ENCODE measurements at places on chromosomes 12 and 14.

- no peak for DNase-seq
Measured at GRCh38 chr12:90058704-90059103, 350.1 kb upstream of the ATP2B1 start.

GRCh38 chr12:1806301-1807086, 13.9 kb upstream of the LRTM2 start:
- peak; percentile 24 for DNase-seq

DNA sequence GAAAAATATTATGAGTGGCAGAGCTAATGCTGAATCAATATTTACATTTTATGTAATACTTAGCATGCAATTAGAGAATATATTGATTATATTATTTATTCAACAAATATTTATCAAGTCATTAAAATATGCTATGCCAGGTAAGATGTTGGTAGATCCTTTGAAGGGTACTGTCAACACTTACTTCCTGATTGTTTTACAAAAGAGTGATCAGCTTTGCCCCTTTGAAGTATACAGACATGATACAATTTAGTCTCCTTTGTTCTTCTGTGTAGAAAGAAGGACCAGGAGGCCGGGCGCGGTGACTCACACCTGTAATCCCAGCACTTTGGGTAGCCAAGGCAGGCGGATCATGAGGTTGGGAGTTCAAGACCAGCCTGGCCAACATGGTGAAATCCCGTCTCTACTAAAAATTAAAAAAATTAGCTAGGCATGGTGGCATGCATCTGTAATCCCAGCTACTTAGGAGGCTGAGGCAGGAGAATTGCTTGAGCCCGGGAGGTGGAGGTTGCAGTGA, 73.9 kb upstream of the IFNG-AS1 start:
- no peak for DNase-seq

GRCh38 chr14:75854111-75854799, 127.5 kb downstream of the TGFB3 start:
- DNase-seq: no peak

- DNase-seq: no peak
Measured at GRCh38 chr12:53340398-53340797, 4.2 kb upstream of the SP7 start.

- DNase-seq: no peak
Measured at GRCh38 chr12:107318806-107319532, 225.6 kb upstream of the CRY1 start.

DNA sequence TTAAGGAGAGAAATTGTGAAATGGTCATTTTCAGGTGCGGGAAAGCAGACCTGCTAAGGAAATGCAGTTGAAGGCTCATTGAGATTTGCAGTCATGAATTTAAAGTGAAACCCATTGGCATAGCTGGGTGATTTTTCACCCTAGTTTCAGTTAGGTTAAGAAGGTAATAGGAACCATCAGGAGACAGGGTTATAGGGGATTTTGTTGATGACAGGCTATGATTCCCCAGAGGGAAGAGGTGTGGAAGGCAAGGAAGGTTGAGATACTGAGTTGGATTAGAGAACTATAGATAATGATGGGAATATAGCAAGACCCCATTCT, 22.7 kb upstream of the BMAL2 start:
- no peak for DNase-seq

- no peak for DNase-seq
Measured at GRCh38 chr14:88034076-88034475, 29.1 kb downstream of the GPR65 start.

DNA sequence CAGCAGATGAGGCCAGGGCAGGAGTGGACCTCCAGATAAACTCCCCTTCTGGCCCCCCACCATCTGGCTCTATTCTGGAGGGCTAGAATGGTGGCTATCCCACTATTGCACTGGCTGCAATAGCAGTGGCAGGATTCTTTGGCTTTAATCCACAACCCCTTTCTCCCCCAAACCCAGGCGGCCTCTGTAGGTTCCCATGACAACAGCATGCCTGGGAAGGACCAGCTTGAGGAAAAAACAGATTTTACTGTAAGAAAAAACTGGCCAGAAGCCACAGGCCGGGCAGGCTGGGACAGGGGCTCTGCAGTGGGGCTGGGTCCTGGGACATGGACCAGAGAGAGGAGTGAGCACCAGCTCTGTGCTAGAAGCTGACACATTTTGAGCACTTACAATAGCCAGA, 13.6 kb upstream of the ACVR1B start:
- DNase-seq: no peak

DNA sequence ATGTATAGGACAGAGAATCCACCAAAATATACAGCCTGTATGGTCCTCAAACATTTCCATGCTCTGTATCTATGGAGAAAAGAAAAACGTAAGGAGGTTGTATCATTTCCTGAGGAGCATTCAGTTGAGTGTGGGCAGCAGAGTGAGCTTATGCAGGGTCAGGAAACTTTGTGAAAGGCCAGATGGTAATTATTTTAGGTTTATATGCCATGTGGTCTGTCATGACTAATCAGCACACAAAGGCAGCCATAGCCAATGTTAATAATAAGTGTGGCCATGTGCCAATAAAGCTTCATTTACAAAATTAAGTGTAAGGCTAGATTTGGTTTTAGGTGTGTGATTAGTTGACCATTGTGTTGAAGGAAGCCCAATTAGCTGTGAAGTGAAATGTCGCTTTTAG, 33.2 kb upstream of the A2M start:
- no peak for DNase-seq

DNA sequence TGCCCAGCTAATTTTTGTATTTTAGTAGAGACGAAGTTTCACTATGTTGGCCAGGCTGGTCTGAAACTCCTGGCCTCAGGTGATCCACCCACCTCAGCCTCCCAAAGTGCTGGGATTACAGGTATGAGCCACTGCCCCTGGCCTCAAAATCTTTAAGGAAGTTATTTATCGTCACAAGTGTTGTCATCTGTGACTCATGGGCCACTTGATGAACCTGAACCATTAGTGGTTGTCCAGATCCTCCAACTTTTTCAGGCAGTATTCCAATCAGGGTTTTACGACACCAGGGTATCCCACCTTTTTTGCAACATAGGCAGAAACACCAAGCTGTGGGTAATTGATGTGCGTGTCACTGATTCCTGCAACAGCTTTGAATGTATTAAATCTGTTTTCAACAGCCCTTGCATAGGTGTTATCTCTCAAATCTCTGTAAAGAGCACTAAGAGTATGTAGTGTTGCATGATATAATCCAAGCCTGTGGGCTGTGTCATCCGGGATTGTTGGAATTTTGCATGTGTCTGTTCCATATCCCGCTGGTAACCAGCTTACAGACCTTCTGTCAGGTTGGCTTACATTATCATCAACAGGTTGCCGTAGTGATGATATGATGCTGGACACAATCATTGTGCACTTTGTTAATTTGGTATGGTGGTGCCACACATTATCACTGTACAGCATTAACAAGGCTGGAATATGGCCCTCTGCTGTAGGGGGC, 79.3 kb upstream of the SCN8A start:
- DNase-seq: no peak

DNA sequence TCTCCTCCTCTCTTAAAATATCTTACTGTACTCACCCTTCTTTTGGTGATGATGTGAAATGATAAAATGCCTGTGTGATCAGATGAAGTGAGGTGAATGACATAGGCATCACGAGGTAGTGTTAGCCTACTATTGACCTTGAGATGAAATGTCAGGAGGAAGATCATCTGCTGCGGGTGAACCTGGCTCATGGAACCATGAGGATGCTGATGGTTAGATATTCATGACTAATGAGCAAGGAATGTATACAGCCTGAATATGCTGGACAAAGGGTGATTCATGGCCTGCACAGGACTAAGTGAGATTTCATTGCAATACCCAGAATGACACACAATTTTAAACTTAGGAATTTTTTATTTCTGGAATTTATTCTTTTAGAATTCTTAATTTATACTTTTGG, 89.6 kb downstream of the DAAM1 start:
- no peak for DNase-seq
